ENCODE measurements at places on chromosomes 5 and 9. TPM values are rescaled to one million over a fixed set of nuclear protein-coding genes. Genes with fewer than 3 reads are reported as not detected.

DNA sequence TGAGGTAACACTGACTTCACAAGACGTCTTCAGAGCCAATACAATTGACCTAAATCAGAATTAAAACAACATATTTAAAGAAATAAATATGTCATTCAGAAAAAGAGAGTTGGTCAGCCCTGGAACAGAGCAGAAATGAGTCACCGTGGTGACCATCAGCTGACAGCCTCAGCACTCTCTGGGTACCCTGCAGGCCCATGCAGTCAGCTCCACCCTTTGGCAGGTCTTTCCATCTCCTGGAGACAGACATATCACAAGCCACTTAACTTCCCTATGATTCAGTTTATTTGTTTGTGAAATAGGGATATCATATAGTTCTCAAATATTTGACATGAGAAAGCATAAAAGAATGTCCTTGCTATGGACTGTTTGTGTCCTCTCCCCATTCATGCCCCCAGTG lies 151.6 kb upstream of the MEF2C start:
- no peaks in the 10 kb centered on the region for H3K4me1 ChIP-seq
- no peaks in the 10 kb centered on the region for H3K27me3 ChIP-seq
- H3K36me3 ChIP-seq: no peaks in the 10 kb centered on the region
- no peak for DNase-seq
- no peak overlapping the region for H3K27ac ChIP-seq
- no peak overlapping the region for H3K4me3 ChIP-seq

DNA sequence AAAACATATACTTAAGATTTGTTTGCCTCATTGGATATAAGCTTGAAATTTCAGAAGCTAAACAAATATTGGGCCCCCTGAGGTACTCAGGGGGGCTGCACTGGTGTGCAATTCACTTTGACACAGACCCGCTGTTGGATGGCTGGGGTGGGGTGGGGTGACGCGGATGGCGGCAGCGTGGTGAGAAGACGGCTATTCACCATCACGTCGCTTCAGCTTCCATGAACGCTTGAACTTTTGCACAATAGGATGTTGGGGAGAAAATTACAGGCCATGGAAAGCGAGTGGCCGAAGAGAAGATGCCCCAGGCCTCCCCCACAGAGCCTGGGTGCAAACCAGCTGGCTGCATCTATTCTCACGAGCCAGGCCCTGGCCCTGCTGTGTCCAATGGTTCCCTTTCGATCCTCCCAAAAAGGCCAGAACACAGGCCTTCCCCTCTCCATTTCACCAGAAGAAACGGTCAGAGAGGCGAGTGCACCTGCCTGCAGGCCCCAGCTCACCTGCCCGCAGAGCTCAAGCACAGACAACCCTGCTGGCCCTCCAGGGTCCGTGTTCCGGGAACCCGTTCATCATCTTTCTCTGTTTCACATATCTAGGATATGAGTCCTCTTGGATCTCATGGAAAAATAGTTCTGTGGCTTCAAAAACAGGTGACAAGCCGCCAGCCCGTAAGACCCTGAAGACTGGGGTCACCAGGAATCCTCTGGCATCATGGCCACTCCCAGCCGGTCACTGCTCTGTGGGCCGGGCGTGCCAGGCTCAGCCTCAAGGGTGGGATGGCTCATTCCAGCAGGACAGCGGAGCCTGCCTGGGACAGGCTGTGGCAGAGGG lies 46.8 kb upstream of the SARDH start:
- H3K4me3 ChIP-seq: no peak overlapping the region
- H3K27ac ChIP-seq: no peak overlapping the region
- H3K36me3 ChIP-seq: no peaks in the 10 kb centered on the region
- H3K4me1 ChIP-seq: peaks cover 6% of the 10 kb centered on the region

DNA sequence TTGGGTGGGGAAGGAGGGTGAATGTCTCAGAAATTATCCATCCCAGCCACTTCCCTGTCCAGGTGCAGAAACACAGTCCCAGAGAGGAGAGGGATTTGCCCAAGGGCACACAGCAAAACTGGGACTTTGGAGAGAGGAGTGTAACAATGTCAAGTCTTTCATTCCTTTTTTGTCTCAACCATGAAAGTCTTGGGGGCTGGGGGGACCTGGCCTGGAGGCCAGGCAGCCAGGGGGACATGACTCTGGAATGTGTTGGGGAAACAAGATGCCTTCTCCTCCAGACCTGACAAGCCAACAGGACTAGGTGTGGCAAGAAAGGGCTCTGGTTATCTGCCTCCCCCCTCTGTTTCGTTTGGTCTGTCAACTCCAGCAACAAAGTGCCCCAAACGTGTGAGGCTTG lies 13.9 kb upstream of the HAND1 start:
- no peak overlapping the region for H3K27ac ChIP-seq
- no peaks in the 10 kb centered on the region for H3K27me3 ChIP-seq
- H3K4me3 ChIP-seq: no peak overlapping the region
- H3K36me3 ChIP-seq: no peaks in the 10 kb centered on the region

GRCh38 chr9:137482094-137482781 lies 23.1 kb upstream of the NSMF start:
- no peaks in the 10 kb centered on the region for H3K36me3 ChIP-seq
- H3K4me1 ChIP-seq: no peaks in the 10 kb centered on the region
- H3K4me3 ChIP-seq: no peak overlapping the region
- DNase-seq: no peak
- H3K27ac ChIP-seq: no peak overlapping the region

DNA sequence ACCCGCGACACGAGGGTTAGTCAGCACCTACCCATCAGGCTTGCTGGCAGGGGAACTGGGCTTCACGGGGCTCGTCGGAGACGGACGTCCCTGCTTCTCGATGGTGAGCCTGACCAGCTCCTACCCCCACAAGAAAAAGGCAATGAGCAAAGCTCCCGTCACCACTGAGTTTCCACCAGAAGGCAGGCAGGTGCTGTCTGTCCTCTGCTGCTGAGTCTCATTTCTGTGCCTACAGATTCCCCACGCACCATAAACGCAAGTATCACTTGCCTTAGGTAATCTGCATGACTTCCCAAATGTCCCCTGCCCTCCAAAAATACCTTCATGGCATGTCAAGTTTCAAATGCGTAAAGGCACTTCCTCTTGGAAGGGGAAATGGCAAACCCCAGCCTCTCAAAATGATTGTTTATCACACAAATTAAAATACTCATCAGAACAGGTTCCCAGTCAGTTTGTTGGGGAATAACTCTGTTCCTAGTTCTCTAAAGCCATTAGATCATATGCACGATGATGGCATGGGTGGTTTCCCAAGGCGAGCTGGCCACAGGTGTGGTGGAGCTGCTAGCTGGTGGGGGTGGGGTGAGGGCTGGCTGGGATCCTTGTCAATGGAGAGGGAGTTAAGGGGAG lies 85.0 kb downstream of the PRRT1B start:
- H3K4me3 ChIP-seq: no peak overlapping the region
- H3K36me3 ChIP-seq: no peaks in the 10 kb centered on the region
- H3K4me1 ChIP-seq: peaks cover 4% of the 10 kb centered on the region

GRCh38 chr5:37989884-37990283 lies 150.0 kb upstream of the GDNF start:
- no peaks in the 10 kb centered on the region for H3K27me3 ChIP-seq
- no peaks in the 10 kb centered on the region for H3K36me3 ChIP-seq
- no peaks in the 10 kb centered on the region for H3K4me1 ChIP-seq

DNA sequence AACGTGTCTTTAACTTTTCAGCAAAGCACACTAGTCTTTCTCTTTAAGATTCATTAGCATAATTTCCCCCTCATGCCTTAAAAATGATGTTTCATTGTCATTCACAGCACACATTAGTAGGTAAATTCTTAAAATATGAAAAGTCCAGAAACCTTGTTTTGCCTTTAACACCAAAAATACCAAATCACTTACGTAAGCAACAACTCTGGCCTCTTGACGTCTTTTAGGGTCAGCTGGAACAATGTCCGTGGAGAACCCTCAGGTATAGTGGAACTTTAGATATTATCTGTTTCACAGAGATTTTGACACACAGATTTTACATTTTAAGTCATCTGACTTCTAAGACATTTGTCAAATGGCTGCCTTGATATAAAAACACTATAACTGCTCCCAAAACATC lies 30.9 kb downstream of the LNPEP start:
- no peaks in the 10 kb centered on the region for H3K27me3 ChIP-seq
- no peak overlapping the region for H3K4me3 ChIP-seq
- no peaks in the 10 kb centered on the region for H3K36me3 ChIP-seq
- H3K27ac ChIP-seq: no peak overlapping the region
- peaks cover 39% of the 10 kb centered on the region for H3K4me1 ChIP-seq
- no peak for DNase-seq

Gene DRD1
- not detected for total RNA-seq

Gene PCDHA1
- total RNA-seq: not detected

Gene LRRC26
- total RNA-seq: 37.1 TPM

Gene GALNT12
- 73.6 TPM for total RNA-seq
